ENCODE measurements at places on chromosomes 2 and 18. TPM values are rescaled to one million over a fixed set of nuclear protein-coding genes. Genes with fewer than 3 reads are reported as not detected.

C2orf66 gene
- polyA plus RNA-seq = 0.24 TPM

UGT1A10 gene
- not detected for polyA plus RNA-seq

ALPG gene
- polyA plus RNA-seq = not detected

DNER gene
- polyA plus RNA-seq = 2.1 TPM

PLEKHB2 gene
- 24.8 TPM for polyA plus RNA-seq

DSG1 gene
- polyA plus RNA-seq = not detected

CD8B2 gene
- 0.07 TPM for polyA plus RNA-seq

DNA sequence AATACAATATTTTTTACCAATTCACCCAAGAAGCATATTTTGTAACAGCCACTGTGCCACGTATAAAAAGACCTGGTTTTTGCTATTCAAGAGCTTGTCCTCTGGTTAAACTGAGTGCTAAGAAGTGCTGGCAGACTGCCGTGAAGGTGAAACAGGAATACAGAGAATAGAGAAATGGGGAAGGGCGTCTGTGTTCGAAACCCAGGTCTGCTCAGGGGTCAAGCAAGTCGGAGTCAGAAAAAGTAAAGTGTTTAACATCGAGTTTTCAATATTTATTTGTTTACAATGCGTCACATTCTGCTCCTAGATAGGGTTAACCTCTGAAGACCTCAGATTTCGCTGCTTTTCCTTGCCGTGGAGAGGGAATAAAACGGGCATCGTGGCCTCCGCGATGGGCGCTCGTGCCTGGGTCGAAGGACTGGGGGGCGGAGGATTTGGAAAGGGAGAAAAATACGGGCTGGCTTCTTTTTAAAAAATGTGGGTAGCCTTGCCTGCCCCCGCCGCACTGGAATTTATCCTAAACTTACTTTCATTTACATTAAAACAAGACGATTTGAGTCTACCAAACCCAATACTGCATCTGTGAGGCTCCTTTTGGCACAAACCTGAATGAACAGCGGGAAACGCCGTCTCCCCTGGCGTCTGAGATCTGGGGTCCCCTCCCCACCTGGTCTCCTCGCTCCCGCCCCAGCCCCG lies 1.1 kb upstream of the SNTG2 start:
- DNase-seq = no peak

DNA sequence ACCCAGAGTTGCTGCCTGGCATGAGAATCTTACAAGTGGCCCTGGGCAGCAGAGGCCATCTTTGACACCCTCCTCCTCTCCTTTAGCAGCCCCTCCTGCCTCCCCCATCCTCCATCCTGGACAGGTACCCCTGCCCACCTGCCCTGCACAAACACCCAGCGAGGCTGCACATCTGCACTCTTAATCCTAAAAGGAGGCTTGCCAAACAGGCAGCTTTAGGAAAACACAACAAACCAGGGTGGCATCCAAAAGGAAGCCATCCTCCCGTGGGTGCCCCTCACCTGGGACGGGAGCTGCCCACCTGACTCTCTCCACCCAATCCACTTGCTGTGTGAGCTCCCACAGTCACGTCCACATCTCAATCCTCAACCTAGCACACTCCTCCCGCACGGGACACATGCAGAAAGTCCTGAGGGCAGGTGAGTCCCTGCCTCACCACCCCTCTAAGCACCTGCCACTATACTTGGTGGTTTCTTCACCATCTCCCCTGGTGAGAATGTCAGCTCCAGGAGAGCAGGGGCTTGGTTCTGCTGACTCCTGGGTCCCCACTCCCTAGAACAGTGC lies 5.8 kb downstream of the BIN1 start:
- no peak for DNase-seq

DNA sequence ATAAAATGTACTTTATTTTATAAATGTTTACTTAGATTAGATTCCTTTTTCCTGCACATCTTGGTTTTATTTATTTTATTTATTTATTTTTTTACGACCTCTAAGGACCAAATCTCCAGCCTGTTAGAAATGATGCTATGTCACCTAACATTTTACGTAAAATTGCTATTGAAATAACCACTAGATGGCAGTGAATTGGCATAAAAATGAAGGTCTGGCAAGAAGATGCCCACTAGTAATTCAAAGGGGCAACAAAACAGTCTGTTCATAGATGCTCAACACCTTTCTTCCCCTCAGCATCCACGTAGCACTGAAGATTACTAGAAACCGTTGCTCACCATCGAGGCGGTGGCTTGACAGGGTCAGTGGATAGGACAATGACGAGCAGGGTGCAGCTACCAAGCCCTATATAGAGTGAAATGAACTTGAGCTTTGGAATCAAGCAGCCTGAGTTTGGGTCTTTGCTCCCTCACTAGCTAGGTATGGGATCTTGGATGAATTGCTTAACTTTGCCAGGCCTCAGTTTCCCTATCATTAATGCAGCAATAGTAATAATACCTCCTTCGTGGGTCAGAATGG lies 128.7 kb upstream of the L3MBTL4 start:
- DNase-seq = no peak

DNA sequence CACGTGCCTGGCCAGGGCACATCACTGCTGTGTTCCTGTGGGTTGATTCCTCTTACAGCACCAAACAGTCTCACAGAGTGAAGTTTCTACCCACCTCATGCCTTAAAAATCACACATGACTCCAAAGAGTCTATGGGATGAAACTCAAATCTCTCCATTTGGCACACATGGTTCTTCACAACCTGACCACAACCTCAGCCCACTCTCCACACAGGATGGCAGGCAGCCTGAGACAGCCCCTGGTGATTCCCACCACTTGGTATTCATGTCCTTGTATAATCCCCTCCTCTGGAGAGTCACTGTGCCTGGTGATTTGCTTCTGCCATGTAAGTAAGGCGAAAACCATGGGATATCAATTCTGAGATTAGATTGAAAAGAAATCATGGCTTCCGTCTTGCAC lies 46.2 kb downstream of the LBH start:
- no peak for DNase-seq

DNA sequence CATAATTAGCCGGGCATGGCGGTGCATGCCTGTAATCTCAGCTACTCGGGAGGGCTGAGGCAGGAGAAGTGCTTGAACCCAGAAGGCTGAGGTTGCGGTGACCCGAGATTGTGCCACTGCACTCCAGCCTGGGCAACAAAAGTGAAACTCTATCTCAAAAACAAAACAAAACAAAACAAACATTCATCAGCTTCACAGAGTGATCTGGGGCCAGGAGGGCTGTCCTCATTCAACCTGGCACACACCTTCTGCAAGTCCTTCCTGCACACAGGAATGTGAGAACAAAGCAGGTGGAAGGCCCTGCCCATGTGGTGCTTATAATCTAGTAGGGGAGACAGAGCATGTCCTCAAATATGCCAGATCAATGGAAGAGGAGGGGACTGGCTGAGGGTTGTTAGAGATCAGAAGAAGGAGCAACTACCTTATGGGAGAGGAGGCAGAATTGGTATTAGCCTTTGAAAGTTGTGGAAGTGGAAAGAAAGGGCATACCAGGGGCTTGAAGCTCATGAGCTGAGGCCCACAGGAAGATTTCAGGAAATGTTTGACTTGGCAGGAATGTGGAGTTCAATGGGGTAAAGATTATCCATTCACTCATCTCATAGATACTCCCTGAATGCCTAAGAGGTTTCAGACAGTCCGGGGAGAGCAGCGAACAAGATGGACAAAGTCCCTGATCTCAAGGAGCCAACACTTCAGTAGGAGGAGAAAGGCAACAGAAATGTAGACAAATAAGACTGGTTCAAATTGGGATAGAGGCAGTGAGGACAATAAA lies 155.3 kb upstream of the SIX3 start:
- DNase-seq = no peak

- no peak for DNase-seq
Measured at GRCh38 chr2:190418727-190419126, 10.6 kb downstream of the MFSD6 start.

DNA sequence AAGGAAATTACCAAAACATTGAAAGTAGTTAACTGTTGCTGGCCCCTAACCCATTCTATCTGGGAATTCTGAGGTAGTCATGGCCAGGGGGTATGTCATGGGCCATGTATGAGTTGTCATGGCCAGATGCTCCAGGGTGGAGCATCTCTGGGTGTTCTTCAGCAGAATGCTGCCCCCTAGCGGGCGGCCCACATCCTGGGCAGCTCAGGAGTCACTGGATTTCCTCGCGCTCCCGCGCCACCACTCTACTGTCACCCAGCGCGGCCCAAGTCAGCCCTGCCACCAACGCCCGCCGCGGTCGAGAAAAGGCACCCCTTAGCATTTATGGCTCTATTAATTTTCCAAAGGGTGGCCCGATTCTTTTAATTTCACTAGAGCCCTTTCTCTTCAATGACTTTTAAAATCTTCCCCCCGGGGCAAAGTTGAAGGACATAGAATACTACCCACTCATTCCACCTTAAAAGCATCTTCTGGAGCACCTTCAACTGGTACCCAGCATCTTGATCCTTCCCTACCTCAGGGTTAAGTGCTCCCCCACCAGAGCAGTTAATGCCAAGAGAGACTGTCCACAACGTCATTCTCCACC lies 41.6 kb downstream of the PKDCC start:
- no peak for DNase-seq

- no peak for DNase-seq
Measured at GRCh38 chr18:72232644-72233043, 311.5 kb downstream of the CBLN2 start.

DNA sequence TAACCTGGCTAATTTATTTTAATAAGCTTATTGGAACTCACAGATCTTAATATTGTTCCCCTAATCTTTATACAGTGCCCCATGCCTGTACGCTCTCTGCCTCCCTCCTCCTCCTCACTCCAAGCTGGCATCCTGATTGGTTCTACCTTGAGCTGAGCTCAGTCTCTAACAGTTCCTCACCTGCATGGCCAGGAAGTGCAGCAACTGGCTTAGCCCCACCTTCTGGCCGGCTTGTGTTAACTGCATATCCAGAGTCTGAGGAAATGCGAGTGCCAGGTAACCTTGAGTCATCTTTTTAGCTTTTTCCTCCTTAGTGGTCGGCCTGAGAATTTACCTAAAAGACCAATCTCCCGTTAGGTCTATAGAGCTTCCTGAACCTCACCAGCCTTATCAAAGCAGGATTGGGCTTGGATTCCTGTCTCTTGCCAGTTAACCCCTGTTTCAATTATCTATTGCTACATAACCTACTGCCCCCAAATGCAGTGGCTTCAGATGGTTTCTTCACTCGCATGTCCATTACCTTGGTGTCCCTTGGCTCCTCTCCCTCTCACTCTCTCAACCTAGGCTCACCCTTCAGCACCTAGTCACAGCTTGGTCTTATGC lies 89.5 kb upstream of the STK39 start:
- no peak for DNase-seq

DNA sequence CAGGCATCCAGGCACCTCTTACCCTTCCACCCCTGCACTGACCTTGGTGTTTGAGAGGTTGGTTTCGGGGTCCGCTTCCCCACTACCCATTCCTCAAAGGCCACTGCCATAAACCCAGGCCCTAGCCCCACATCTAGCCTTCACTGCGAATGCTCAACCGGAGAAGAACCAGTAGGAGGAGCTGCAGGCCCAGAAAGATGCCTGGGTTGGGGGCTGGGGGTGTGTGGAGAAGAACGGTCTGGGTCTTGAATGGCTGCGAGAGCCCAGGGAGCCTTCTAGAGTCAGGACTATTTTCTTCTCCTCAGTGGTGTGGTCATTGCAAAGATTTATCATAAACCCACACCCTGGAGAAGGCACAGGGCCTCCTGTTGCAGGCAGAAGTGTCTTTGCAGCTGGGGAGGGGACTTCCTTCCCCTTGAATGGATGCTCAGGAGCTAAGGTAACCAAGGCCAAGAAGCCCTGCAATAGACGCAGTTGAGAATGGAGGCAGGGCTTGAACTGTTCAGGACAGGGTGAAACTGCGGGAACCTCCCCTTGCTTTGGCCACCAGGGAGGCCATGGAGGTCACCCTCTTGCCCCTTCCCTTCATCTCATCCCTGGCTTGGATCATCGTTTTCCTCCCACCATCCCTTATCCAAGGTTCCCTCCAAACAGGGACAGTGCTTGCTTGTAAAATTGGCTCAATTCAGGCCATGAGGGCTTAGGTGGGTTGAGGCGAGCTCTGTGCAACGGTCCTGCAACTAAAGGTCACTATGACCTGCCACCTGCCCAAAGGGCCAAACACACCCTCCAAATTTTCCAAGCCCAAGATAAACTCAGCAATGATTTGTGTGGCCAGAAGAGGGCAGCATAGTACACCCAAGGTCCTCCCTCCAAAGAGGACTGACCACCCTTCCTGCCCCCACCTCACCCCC lies 20.9 kb downstream of the THNSL2 start:
- no peak for DNase-seq

GRCh38 chr2:236867441-236868260 lies 218.0 kb upstream of the COPS8 start:
- no peak for DNase-seq

GRCh38 chr2:103784261-103784660 lies 1022.4 kb downstream of the TMEM182 start:
- no peak for DNase-seq

- DNase-seq = peak; percentile 67
Measured at GRCh38 chr2:72143441-72144273, 4.0 kb downstream of the CYP26B1 start.

DNA sequence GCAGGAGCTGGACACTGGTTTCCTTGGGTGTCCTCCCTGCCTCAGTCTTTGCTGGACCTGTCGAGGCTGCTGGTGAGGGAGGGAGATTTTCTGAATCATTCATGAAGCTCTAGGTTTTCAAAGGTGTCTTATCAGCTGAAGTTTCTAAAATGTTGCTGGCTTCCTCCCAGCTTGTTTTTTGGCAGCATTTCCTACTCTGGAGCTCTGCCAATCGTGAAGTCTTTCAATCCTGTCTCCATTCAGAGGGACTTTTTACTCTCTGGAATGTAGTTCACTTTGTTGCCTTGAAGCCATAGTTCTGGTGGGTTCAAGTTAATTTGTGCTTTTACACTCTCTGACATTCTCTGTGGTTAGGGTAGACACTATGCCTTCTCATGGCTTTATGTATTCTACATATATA lies 23.9 kb downstream of the SNTG2 start:
- no peak for DNase-seq

GRCh38 chr2:70480468-70480867 lies 73.2 kb downstream of the TGFA start:
- no peak for DNase-seq

GRCh38 chr2:52428224-52428623 lies 1339.4 kb upstream of the CHAC2 start:
- no peak for DNase-seq

GRCh38 chr2:16022548-16023240 lies 82.3 kb downstream of the MYCN start:
- no peak for DNase-seq

DNA sequence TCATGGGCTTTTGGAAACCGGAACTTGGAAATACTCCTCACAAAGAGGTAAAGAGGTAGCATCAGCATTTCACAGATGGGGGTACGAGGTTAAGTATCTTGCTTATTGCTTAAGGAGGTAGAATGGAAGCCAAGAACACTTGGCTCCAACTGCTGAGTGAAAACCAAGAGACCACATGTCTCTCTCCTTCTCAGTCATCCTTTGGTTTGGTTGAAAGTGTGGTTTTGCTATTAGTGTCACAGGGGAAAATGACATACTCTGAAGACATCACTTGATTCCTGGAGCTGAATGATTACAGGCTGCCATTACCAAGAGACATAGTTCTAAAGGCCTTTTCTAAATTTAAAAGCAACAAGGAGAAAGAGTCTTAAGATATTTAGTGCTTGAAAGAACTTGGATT lies 41.5 kb downstream of the ANTXR1 start:
- peak; percentile 42 for DNase-seq
